Lower lobe of right lung (tissue), 2 donors: ENCODE measurements at places on chromosomes 3 and 15. TPM values are rescaled to one million over a fixed set of nuclear protein-coding genes. Genes with fewer than 3 reads are reported as not detected.

Gene GHRL
- 2.5 TPM for total RNA-seq

DNA sequence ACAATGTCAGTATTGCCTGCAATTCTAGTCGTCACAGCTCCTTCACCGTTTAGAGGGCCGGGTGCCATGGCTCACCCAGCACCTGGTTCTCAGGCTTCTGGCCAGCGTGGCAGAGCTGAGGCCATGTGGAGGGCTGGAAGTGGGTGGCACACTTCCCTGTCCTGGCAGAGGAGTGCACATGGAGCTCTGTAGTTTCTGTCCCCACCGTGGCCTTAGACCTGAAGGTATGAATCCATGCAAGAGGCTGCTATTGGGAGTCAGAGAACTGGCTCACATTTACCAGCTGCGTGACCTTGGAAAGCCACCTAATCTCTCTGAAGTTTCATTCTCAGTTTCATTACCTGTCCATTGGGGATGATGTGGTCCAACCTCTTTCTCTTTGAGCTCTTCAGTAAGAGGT, 22.2 kb downstream of the EPHB1 start:
- H3K27ac ChIP-seq = no peak overlapping the region
- no peak overlapping the region for H3K4me3 ChIP-seq
- H3K27me3 ChIP-seq = no peaks in the 10 kb centered on the region
- H3K4me1 ChIP-seq = no peaks in the 10 kb centered on the region

GRCh38 chr3:122395582-122395981, 11.6 kb downstream of the FAM162A start:
- H3K36me3 ChIP-seq = no peaks in the 10 kb centered on the region
- H3K27me3 ChIP-seq = no peaks in the 10 kb centered on the region
- no peak for DNase-seq

Gene TKT
- 437 TPM for total RNA-seq

GRCh38 chr3:67296039-67296892, 298.2 kb downstream of the KBTBD8 start:
- no peak overlapping the region for H3K27ac ChIP-seq
- peaks cover 8% of the 10 kb centered on the region for H3K4me1 ChIP-seq
- DNase-seq = no peak

Gene DZIP1L
- 19.9 TPM for total RNA-seq

Gene CASR
- not detected for total RNA-seq

GRCh38 chr15:72050700-72051099, 67.2 kb downstream of the MYO9A start:
- no peak overlapping the region for H3K4me3 ChIP-seq
- H3K27ac ChIP-seq = no peak overlapping the region
- no peaks in the 10 kb centered on the region for H3K27me3 ChIP-seq
- no peaks in the 10 kb centered on the region for H3K4me1 ChIP-seq
- peaks cover 5% of the 10 kb centered on the region for H3K36me3 ChIP-seq
- DNase-seq = no peak

DNA sequence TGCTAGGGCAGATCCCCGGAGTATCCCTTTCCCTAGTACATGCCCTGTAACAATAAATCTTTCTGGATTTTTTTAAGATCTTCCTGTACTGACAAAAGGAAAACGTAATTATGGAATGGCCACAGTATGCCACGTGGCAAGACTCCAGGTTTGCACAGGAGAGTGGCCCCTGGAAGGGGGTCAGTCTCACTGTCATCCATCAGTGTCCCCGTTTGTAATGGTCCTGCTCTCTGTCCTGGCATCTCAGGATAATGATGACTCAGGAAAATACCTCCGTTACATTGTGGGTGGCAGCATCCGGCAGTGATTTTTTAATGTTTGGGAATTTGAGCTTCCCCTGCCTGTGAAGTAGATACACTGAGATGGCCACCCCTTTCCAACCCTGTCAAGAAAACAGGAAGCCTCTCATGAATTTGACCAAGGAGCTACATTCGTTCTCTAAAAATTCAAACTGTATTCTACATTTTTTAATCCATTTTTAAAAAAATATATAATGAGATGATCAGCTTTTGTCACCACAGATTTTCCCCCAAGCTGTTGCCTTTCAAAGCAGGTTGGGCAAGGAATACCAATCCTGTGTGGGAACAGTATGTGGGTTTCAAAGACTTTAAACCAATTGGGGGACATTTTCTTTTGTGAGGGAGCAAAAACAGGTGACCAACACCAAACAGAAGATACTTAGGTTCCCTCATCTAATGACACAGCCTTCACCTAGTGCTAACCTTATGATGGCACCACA, 110.4 kb downstream of the C3orf70 start:
- H3K27ac ChIP-seq = no peak overlapping the region
- H3K27me3 ChIP-seq = no peaks in the 10 kb centered on the region
- H3K4me1 ChIP-seq = peaks cover 19% of the 10 kb centered on the region
- no peaks in the 10 kb centered on the region for H3K36me3 ChIP-seq
- DNase-seq = no peak
